ENCODE measurements at places on chromosomes 5 and 9.

- no peak for DNase-seq
Observed at GRCh38 chr9:89097219-89097618, 81.4 kb downstream of the SHC3 start.

GRCh38 chr5:177336603-177337494 lies 14.6 kb downstream of the LMAN2 start:
- no peak for DNase-seq

DNA sequence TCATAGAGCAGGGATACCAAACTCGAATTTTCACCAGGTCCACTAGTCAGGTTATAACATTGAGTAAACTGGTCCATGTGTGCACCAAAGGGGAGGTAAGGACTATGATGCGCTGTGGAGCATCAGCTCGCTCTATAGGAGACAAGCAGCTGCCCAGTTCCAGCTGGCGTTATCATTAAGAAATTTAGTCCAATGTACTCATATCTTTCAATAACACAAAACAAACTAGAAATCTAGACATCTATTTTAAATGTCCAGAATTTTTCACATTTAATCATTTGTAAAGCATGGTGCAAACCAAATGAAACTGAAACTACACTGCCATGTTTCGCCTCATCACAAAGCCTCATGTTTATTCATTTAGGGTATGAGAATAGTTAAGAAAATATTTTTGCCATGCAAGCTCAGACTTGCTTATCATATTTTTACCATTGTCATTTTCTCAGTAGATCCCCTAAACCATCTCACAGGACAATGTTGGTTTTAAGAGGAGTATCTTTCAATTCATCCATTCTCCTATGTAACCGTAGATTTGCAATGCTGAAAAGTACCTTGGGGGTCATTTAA lies 50.9 kb downstream of the ZNF474 start:
- DNase-seq, result no peak

DNA sequence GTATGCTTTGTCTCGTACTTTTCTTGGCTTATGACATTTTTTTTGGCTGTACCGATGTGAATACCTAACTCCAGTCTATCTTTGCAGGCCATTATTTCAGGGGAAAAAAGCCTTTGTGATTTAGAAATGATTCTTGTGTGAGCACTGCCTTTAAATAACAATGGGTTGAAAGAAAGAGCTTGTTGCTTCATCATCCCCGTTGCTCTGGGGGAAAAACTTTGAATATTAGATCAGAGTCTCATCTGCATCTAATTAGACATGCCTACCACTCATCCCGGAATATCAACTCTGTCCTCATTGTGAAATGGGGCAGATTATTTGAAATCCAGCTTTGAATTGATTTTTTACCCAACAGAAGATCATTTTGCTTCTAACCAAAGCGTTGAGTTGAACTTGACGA lies 13.5 kb downstream of the CXCL14 start:
- DNase-seq, result no peak

DNA sequence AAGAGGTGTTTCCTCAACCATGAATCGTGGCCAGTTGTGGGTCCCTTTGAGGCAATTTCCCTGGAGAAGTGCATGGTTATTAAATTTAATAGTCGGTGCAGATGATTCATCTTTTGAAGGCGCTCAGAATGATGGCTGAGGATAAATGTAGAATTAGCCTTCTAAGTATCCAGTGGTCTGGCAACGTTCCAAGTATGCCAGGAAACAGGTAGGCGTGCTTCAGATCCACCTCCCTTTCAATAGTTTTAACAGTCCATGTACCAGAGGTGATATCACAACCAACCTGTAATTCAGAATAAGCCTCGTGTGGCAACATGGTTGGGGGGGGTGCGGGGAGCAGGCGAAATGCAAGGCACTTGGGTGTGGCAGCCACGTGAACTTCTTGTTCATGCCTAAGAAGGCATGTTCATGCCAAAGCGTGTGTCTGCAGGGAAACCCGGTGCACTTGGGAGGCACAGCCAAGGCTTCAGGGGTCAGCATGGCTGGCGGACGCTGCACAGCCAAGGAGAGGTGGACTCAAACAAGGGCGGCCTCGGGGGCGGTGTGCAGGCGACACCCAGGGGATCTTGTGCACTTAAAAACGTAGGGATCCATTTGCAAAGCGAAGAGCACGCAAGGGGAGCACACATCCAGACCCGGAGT lies 5.2 kb upstream of the NKD2 start:
- no peak for DNase-seq

GRCh38 chr5:53109056-53109442 lies 508 bp downstream of the MOCS2 start:
- DNase-seq, result no peak

- DNase-seq, result no peak
Observed at GRCh38 chr5:169695919-169696490, 58.9 kb downstream of the DOCK2 start.

- no peak for DNase-seq
Observed at GRCh38 chr9:114025196-114025753, 52.8 kb downstream of the AMBP start.

DNA sequence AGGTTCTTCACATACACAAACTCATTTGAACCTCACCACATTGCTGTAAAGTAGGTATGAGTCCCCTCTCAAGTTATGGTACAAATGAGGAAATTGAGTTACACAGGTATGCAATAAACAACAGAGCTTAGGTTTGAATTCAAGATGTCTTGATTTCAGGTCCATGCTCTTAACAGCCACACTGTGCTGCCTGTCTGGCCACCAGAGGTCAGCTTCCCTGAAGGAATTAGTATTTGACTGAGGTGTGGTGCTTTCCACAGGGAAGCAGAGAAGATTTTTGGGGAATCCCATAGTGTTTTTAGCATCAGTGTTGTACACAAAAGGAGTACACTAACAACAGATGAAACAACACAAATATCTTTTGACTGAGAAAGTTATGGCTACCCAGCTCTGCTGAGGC lies 94.4 kb upstream of the ITGA1 start:
- DNase-seq, result no peak

- no peak for DNase-seq
Observed at GRCh38 chr5:177512736-177513380, 3.2 kb upstream of the DOK3 start.

DNA sequence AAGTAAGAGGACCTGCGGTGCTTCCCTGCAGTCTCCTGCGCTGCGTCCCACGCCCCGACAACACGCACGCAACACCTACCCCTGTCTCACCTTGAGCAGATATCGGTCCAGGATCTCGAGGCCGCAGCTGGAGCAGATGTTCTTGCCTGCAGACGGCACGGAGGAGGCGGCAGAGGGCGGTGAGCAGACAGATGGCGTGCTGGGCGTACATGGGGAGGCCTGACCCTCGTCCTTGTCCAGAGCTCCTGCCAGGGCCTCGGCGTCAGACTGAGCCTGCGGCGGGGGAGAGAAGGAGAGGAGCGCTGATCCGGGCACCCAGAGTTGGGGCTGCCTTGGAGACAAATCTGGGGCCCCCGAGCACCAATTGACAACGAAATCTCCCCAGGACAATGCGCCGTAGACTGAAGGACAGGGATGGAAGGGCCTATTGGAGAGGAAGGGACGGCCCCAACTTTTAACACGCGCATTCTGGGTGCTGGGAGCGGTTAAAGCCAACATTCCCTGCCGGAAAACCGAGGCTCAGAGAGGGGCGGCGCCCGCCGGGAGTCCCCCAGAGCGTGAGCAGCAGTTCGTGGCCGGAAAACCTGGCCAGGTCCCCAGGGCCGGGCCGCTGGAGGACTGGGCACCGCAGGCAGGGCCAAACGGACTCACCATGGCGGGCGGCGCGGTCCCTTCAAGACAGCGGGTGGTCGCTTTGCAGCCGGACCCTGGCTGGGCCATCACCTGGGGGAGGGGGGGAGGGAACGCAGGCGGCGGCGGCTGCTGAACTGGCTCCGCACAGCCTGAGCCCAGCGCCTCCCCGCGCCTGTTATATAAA lies 1.8 kb downstream of the LHX6 start:
- no peak for DNase-seq

GRCh38 chr5:7876867-7877266 lies 7.9 kb downstream of the MTRR start:
- no peak for DNase-seq

DNA sequence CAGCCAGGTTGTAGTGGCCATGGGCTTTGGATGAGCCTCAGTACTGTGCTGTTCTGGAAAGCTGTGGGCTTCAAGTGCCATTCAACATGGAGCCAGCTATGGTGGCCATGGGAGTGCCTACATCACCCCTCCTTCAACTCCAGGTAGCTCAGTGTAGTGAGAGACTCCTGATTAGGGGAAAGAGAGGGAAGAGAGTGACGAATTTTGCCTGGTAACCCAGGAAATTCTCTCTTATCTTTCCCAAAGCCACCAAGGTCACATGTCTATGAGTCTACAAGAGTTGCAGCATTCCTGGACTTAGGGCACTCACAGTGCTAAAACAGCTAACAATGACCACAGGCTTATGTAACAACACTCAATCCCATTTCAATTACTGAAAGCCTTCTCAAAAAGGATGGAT lies 81.7 kb upstream of the SPTLC1 start:
- DNase-seq, result no peak

DNA sequence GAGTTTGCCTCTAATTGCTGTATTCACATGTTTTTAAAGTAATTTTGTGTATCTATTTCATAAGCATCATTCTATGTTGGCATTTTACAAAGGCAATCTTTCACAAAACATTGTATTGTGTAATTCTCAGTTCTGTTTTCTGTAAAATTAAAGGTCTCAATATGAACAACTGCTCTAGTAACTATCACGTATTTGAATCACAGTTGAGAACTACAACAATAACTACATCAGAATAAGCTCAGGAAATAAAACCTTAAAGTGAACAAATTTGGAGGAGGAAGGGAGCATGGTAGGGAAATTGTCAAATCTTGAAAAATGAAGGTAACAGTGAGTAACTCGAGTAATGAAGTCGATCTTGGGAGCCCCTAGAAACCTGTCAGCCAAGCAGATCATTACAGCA lies 22.5 kb upstream of the CAMK4 start:
- DNase-seq, result no peak

GRCh38 chr9:114386886-114387679 lies 699 bp downstream of the AKNA start:
- no peak for DNase-seq

GRCh38 chr9:75438716-75439115 lies 350.4 kb downstream of the OSTF1 start:
- DNase-seq, result no peak

GRCh38 chr9:78663369-78663768 lies 366.4 kb downstream of the PSAT1 start:
- DNase-seq, result no peak

- no peak for DNase-seq
Observed at GRCh38 chr5:62594364-62594984, 15.9 kb downstream of the LRRC70 start.

DNA sequence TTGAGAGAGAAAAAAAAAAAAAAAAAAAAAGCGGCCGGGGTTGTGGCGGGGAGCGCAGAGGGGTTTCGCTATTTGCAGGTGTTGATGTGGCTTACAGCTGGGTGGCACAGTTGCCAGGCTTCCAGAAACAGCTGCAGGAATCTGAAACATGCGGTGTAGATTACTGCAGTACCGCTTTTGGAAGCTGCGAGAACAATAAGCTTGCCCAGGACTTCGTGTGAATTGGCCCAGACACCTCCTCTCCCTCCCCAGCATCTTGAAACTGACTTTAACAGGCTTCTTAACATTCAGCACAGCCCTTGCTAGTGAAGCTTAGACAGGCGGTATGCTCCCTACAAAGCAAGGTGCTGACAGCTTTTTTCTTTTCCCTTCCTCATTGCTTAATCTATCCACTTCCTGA lies 104.0 kb downstream of the ATP10B start:
- DNase-seq, result no peak

DNA sequence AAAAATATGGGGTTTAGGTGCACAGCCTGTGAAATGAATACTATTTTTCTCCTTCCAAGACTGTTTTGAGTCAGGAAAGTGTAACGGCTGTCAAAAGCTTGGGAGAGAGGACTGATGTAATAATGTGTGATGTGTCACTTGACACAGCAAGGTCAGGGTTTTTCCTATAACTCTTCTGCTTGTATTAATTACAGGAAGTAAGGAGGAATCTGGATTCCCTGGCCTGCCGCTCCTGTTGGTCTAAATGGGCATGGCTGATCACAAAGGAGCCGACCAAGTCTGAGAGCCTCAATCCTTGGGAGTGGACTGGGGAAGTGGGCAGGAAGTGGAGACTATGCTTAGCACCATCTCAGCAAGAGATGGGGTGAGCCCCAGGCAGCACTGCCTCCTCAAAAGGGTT lies 16.7 kb upstream of the SLC28A3 start:
- no peak for DNase-seq

DNA sequence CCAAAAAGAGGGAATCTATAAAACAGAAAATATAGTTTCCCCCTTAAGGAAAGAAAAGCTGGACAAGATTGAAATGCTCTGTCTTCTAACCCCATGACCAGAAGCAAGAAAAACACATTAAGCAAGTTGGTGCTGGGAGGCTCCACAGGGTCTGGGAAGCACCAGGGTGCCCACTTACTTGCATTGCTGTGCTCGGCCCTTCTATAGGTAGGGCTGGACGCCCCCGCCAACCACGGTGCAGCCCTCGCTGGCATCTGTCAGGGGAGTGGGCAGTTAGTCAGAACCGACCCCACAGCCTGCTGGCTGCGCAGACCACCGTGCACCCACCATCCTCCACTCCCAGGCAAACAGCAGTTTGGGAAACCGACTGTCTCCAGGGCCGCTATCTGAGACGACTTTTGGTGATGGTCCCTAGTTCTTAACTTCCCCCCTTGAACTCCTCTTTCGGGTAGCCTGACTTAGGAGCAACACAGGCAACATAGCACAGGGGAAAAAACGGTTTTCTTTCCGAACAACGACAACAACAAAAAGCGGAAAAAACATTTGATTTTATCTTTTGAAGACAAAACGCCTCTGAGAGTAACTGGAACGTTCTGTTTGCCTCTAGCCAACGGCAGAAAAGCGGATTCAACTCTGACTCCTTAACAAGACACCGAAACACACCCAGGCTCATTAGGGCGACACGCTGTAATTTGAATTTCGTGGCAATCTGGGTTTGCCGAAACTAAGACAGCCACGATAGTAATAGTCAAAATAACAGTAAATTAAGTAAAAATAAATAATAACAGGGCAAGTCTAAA lies 3.9 kb downstream of the IRX2 start:
- no peak for DNase-seq

DNA sequence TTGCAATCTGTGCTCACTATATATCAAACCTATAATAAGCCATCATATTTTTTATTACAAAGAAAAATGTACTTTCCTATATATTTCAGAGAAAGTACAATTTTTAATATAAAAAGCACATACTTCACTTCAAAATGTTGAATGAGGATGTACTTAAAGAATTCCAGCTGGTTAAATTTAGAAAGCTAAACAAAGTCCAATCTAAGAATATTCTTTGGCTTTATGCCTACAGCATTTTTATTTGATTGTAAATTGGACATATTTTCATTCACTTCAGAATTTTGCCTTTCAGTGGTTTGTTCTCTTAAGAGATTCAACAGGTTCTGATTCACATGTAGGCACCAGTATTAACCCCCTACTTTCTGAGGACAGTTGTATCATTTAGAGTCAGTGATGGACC lies 533.8 kb downstream of the CAAP1 start:
- no peak for DNase-seq

GRCh38 chr9:110351009-110351467 lies 13.4 kb upstream of the TXNDC8 start:
- no peak for DNase-seq

All from activated gamma-delta T cell treated with anti-CD3 and anti-CD28 coated beads, Interleukin-2, amount 50 U/mL, for 16 hours (primary cell).